Heart left ventricle (tissue), 16 donors: ENCODE measurements at places on chromosomes 3 and 15. TPM values are rescaled to one million over a fixed set of nuclear protein-coding genes. Genes with fewer than 3 reads are reported as not detected.

Gene PPM1L
- total RNA-seq, result 89.6 TPM

Gene RHCG
- 2.9 TPM for total RNA-seq

Gene IGSF10
- total RNA-seq, result 1.2 TPM

Gene CXCR6
- 0.33 TPM for total RNA-seq

Gene SUCNR1
- total RNA-seq, result 0.19 TPM

- H3K27ac ChIP-seq, result no peak overlapping the region
- H3K4me1 ChIP-seq, result no peaks in the 10 kb centered on the region
- DNase-seq, result no peak
- H3K4me3 ChIP-seq, result no peak overlapping the region
- H3K27me3 ChIP-seq, result no peaks in the 10 kb centered on the region
Observed at GRCh38 chr15:88020806-88021205, 235.7 kb downstream of the NTRK3 start.

- no peak for DNase-seq
- no peaks in the 10 kb centered on the region for H3K27me3 ChIP-seq
- no peak overlapping the region for H3K4me3 ChIP-seq
- peaks cover 44% of the 10 kb centered on the region for H3K4me1 ChIP-seq
Observed at GRCh38 chr15:82810890-82811426, 1.5 kb downstream of the WHAMM start.

GRCh38 chr15:57444877-57445513 is 68.7 kb downstream of the CGNL1 start:
- H3K4me3 ChIP-seq, result no peak overlapping the region
- H3K36me3 ChIP-seq, result peaks cover 24% of the 10 kb centered on the region
- no peak for DNase-seq
- H3K27ac ChIP-seq, result no peak overlapping the region
- H3K27me3 ChIP-seq, result no peaks in the 10 kb centered on the region

DNA sequence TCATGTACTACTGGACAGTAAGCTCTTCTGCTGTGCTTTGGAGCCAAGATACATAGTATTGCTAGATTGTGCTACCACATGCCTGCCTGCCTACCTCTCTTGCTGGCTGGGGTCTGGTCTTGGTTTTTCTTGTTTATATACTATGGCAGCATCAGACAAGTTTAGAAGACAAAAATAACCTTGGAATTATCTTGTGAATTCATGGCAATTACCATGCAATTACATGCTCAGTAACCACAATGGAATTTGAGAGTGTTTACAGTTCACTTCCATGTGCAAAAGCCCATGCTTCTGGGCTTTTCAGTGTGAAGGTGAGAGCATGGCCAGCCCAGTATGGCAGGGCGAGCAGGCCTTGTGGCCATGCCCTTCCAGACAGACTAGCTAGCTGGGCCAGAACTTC is 48.0 kb upstream of the C15orf61 start:
- H3K4me1 ChIP-seq, result no peaks in the 10 kb centered on the region
- no peaks in the 10 kb centered on the region for H3K36me3 ChIP-seq
- DNase-seq, result no peak
- H3K4me3 ChIP-seq, result no peak overlapping the region
- H3K27me3 ChIP-seq, result no peaks in the 10 kb centered on the region

DNA sequence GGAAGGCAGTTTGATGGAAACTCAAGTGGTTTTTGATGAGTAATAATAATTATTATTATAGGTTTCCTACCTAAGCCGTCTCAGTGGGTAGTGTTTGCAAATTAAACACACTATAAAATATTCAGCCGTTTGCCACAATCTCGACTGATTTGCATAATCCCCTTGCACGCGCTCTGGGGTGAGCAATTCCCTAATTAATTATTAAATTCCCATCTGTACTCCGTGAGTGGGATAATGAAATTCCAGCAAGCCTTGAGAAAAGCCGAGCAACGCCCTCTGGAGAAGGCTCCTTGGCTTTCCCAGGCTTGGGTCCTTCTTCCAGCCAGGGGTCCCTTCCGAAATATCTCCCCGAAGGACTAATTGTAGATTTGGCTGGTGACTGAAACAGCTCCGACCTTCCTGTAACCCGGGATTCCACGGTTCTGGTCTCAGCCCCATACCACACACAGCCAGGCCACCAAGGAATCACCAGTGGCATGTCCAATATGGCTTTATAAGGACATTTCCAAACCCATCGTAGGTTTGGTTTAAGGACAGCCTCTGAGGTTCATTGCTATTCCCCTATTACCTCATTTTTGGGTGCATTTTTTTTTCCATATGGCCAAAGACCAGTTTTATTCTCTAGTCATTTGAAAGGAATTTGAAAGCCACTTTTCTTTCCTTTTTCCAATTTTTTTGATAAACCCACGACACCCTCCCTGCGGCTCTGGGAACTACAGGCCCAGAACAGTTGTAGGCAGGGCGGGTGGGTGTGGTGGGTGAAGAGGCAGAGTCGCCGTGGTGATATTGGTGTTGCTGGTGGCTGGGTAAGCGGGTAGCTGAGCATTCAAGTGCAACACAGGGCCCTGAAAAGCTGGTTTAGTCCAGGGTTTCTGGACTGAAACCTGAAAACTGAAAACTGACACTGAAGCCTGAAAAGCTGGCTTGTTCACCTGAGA is 33.2 kb upstream of the RGMA start:
- no peaks in the 10 kb centered on the region for H3K27me3 ChIP-seq
- H3K36me3 ChIP-seq, result no peaks in the 10 kb centered on the region
- peak overlapping the region; percentile 20 for H3K27ac ChIP-seq
- no peak overlapping the region for H3K4me3 ChIP-seq
- no peaks in the 10 kb centered on the region for H3K4me1 ChIP-seq
- DNase-seq, result no peak

DNA sequence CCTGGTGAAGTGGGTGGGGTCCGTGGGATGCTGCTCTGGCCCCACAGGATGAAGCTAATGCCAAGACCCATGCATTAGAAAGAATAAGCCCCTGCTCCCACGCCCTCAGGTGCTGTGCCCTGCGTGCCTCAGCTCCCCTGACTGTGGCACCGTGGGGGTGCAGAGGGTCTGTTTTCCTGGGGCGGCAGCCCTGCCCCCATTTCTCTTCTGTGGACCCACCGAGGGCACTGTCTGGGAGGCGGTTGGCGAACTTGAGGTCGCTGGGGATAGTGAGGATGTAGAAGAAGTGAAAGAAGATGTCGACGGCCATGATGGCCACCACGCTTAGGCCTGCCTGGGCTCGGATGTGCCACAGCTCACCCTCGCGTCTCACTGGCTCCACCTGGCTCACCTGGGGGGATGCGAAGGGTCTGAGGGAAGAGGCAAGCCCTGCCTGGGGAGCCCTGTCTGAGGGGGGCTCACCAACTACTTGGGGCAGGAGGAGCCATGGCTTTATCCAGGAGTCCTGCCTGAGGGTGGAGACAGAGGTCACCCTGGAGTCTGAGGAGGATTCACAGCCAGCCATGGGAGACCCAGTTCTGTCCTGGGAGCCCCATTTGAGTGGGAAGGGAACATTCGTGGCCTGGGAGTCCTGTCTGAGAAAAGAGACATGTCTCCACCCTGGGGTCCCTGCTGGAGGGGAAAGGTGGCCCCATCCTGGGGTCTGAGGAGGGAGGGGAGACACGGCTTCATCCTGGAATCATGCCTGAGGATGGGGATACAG is 5.1 kb downstream of the HHATL start:
- no peak for DNase-seq
- H3K27me3 ChIP-seq, result no peaks in the 10 kb centered on the region
- H3K27ac ChIP-seq, result no peak overlapping the region
- peaks cover 12% of the 10 kb centered on the region for H3K36me3 ChIP-seq
- peaks cover 4% of the 10 kb centered on the region for H3K4me1 ChIP-seq

DNA sequence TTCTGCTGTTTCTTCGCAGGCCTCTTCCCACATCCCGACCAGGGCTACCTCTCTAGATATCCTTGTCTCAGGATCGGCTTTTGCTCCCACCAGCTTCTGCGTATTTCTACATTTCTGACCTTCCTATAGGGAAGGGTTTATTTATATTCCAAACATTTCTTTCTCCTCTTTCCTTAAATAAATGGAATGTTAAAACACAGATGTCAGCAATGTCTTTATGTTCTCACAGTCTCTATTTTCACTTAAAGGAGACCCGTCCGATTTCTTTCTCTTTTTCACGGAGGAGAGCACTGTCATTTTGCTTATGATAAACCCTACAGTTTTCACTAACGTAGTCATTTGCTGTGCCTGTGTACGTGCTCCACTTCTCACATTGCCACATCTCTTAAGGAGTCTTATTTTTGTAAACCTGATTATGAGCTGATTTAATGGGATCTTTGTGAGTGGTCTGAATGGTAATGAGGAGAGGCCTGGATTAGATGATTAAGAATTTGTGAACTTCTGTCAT is 630 bp downstream of the KIF15 start:
- H3K36me3 ChIP-seq, result peaks cover 6% of the 10 kb centered on the region
- no peak overlapping the region for H3K27ac ChIP-seq
- H3K4me1 ChIP-seq, result peaks cover 20% of the 10 kb centered on the region
- no peak for DNase-seq
- no peaks in the 10 kb centered on the region for H3K27me3 ChIP-seq

DNA sequence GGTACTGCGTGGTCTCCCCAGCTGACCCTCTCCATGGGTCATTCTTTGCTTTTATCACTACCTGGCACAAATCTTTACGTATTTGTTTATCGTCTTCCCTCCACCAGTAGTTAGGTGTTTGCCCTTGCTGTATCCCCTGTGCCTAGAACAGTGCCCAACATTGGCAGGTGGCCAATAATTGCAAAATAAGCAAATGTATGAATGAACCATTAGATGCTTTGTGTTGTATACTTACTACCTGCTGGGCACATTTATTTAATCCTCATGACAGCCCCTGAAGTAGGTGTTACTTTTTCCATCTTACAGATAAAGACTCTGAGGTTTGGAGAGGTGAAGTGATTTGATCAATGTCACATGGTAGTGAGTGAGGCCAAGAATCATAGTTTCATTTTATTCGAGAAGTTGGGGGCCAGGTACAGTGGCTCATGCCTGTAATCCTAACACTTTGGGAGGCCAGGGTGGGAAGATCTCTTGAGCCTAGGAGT is 2.0 kb upstream of the TWF2 start:
- H3K4me1 ChIP-seq, result peaks cover 48% of the 10 kb centered on the region
- no peaks in the 10 kb centered on the region for H3K27me3 ChIP-seq
- DNase-seq, result no peak
- H3K36me3 ChIP-seq, result no peaks in the 10 kb centered on the region

DNA sequence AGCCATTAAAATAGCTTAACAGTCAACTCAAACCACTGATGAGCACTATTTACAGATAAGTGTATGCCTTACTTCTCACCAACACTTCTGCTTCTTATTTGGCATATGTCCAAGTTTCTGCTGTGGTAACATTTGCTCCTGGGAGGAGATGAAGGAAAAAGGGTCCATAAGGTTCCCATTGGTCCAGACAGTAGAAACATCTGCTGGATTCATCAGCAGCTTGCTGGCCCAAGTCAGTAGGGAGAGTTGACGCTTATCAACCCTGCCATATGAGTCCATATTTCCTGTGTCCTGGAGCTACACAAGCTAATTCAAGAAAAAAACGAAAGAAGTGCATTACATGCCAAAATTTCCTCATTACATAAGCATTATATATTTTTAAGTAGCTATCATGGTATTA is 824.5 kb downstream of the CADM2 start:
- H3K27me3 ChIP-seq, result no peaks in the 10 kb centered on the region
- H3K36me3 ChIP-seq, result no peaks in the 10 kb centered on the region
- H3K4me3 ChIP-seq, result no peak overlapping the region
- H3K27ac ChIP-seq, result no peak overlapping the region
